ENCODE measurements at places on chromosomes 7 and 10. TPM values are rescaled to one million over a fixed set of nuclear protein-coding genes. Genes with fewer than 3 reads are reported as not detected.

- no peak overlapping the region for H3K4me3 ChIP-seq
- H3K27me3 ChIP-seq, result peaks cover 8% of the 10 kb centered on the region
- H3K36me3 ChIP-seq, result no peaks in the 10 kb centered on the region
- no peak overlapping the region for H3K27ac ChIP-seq
- no peaks in the 10 kb centered on the region for H3K4me1 ChIP-seq
- no peak for DNase-seq
Observed at GRCh38 chr7:445020-445419, 74.6 kb downstream of the PDGFA start.

The AGAP3 gene
- 43.3 TPM for total RNA-seq

The DGKI gene
- total RNA-seq, result 21.1 TPM

The C10orf67 gene
- total RNA-seq, result 0.25 TPM

The SBDS gene
- total RNA-seq, result 151 TPM

The SLC26A5 gene
- not detected for total RNA-seq

GRCh38 chr7:1060315-1061072 is 16.1 kb downstream of the GPR146 start:
- no peak overlapping the region for H3K4me3 ChIP-seq
- H3K36me3 ChIP-seq, result no peaks in the 10 kb centered on the region
- H3K27ac ChIP-seq, result no peak overlapping the region
- DNase-seq, result no peak
- no peaks in the 10 kb centered on the region for H3K4me1 ChIP-seq

The INMT gene
- total RNA-seq, result not detected

DNA sequence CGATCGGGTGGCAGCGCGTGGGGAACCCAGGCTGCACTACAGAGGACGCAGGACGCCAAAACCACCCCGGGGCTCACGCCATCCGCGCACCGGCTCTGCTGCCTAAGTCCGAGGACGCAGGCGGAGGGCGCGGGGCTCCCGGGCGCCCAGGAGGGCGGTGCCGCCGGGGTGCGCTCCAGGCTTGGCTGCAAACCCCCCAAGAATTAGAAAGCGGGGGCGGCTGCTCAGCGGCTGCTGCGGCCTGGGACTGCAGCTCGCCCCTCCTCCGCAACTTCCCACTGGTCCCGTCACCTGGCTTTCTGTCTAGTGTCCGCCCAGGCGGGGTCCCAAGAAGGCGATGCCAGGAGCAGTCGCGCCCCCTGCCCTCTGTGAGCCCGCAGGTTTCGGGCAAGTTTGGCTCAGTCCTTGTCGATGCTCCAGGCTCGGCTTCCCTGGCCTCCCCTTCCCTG is 1.7 kb upstream of the POU6F2 start:
- peaks cover 23% of the 10 kb centered on the region for H3K27me3 ChIP-seq
- no peak overlapping the region for H3K4me3 ChIP-seq

The FGFR2 gene
- not detected for total RNA-seq

DNA sequence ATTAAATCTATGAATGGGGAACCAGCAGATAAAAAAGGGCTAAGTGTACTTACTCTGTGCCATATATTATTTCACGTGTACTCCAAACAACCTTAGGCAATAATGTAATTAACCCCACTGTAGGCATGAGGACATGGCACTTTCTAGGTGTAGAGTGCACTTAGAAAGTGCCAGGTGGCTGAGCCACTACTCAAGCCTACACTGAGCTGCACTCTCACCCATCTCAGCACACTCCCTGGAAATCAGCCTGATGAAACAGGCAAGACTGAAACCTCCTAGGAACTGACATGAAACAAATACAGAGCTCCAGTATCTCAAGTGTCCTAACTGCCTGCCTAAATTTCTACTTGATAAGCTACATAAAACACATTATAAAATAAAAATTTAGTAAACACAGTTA is 147.4 kb downstream of the KMT2E start:
- H3K4me1 ChIP-seq, result no peaks in the 10 kb centered on the region
- no peak overlapping the region for H3K27ac ChIP-seq
- H3K36me3 ChIP-seq, result peaks cover 20% of the 10 kb centered on the region
- H3K4me3 ChIP-seq, result no peak overlapping the region
- no peak for DNase-seq

- no peak overlapping the region for H3K27ac ChIP-seq
- H3K27me3 ChIP-seq, result no peaks in the 10 kb centered on the region
- DNase-seq, result peak; percentile 57
- peaks cover 39% of the 10 kb centered on the region for H3K36me3 ChIP-seq
Observed at GRCh38 chr7:99392659-99393354, 15.6 kb downstream of the PDAP1 start.

DNA sequence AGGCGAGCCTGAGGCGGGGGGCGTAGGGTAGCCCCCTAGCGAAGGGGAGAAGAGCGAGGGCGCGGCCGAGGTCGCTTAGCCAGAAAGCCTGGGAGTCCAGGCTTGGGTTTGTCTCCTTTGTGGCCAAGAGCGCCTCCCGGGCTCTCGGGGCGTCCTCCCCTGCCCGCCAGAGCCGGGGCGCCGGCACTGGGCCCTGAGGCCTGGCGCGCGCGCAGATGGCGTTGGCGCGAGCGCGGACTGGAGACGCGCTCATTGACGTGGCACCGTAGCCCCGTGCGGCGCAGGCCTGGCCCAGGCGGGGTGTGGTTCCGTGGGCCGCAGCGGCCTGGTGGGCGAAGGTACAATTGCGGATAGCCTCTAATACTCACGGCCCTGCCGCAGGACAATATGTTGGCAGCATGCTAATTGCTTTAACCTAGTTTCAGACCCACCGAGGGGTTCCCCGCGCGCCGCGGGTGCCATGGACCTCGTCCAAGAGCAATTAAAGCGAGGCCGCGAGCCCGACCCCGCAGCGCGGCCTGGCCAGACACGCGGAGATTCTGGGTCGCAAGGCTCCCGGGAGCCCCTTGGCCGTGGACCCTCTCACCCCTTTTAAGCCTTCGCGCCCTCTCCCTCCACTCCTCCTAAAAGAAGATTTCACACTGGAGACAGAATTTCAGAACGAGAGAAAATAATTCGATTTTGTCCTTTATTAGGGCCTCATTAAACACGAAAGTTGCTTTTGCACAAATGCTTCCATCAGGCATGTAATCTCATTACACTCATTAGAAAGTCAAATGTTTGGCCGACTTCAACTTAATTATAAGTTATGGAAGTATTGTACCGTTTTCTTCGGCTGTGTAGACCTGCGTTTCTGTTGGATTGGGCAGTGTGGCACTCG is 3.1 kb downstream of the PTF1A start:
- H3K27me3 ChIP-seq, result peaks cover 63% of the 10 kb centered on the region
- no peak overlapping the region for H3K27ac ChIP-seq
- no peak overlapping the region for H3K4me3 ChIP-seq
- no peak for DNase-seq
- H3K4me1 ChIP-seq, result no peaks in the 10 kb centered on the region

DNA sequence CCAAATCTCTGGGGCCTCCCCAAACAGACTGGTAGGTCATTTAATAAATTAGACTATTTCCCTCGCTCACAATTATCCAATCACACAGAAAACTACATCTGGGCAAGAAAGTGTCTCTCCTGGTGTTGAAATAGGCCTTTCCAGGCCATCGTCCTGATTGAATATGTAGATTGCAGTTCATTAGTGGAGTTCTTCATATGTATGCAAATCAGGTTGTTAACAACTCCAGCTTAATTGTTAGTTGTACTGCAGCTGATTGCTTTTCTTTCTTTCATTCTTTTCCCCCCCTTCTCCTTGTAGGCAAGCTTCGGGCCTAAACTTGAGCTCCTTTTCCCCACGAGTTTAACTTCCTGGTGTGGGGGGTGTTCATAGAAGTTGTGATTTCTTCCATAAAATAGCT is 359.1 kb upstream of the GALNT17 start:
- no peak overlapping the region for H3K4me3 ChIP-seq
- H3K27ac ChIP-seq, result no peak overlapping the region
- no peak for DNase-seq
- H3K4me1 ChIP-seq, result no peaks in the 10 kb centered on the region
- no peaks in the 10 kb centered on the region for H3K27me3 ChIP-seq

DNA sequence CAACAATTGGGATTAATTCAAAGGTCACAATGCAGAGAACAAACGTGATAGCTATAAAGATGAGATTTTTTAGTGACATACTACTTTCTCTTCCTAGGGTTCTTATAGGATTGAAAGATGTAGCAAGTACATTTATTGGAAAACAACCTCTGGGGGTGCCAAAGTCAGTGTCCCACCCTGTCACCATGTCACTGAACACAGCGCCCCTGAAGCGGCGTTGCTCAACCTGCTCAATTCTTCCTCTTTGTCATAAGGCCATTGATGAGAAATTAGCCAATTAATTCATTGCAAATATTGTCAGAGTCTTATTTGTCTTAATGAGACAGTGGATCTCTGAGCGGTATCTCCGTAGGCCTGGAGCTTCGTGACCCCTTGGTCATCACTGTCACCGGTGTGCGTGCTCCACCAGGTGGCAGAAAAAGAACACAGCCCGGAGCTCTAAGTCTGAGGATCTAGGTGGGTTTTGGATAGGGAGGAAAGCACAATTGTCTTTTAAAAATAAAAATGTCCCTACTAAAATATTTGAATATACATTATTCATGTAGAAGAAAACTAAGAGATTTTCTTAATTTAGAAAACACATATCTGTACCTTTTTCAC is 362.6 kb downstream of the PAXIP1 start:
- H3K4me1 ChIP-seq, result no peaks in the 10 kb centered on the region
- no peaks in the 10 kb centered on the region for H3K36me3 ChIP-seq
- DNase-seq, result no peak
- H3K27me3 ChIP-seq, result no peaks in the 10 kb centered on the region
- H3K27ac ChIP-seq, result no peak overlapping the region

GRCh38 chr7:73749931-73750776 is 11.6 kb upstream of the ABHD11 start:
- no peaks in the 10 kb centered on the region for H3K36me3 ChIP-seq
- H3K27me3 ChIP-seq, result no peaks in the 10 kb centered on the region
- H3K4me1 ChIP-seq, result no peaks in the 10 kb centered on the region
- no peak overlapping the region for H3K4me3 ChIP-seq
- H3K27ac ChIP-seq, result no peak overlapping the region

- DNase-seq, result peak; percentile 6
- H3K27me3 ChIP-seq, result no peaks in the 10 kb centered on the region
- H3K4me3 ChIP-seq, result no peak overlapping the region
- no peak overlapping the region for H3K27ac ChIP-seq
- H3K36me3 ChIP-seq, result no peaks in the 10 kb centered on the region
Observed at GRCh38 chr7:39969431-39969830, 19.4 kb downstream of the CDK13 start.

GRCh38 chr7:24963218-24963617 is 16.8 kb downstream of the OSBPL3 start:
- peaks cover 21% of the 10 kb centered on the region for H3K4me1 ChIP-seq
- H3K27me3 ChIP-seq, result no peaks in the 10 kb centered on the region
- H3K36me3 ChIP-seq, result no peaks in the 10 kb centered on the region
- H3K4me3 ChIP-seq, result no peak overlapping the region
- no peak overlapping the region for H3K27ac ChIP-seq

DNA sequence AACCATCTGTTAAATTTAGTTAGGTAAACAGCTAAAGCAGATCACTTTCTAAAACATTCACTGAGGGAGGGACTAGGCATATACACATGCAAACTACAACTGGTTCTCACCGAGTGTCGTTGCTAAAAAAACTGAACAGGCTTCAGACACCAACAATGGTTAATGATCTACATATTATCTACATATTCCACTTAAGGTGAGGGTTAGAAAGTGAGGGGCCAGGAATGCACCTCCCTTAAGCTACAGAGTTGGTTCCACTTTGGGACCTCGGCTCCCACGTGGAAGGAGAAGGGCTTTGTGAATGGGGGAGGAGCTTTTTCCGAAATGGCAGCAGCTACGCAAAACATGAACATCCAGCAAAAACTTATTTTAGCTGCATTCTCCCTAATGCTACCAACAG is 5.8 kb downstream of the CTBP2 start:
- peaks cover 53% of the 10 kb centered on the region for H3K4me1 ChIP-seq
- H3K36me3 ChIP-seq, result no peaks in the 10 kb centered on the region
- no peak overlapping the region for H3K4me3 ChIP-seq

All from GM23248 (cell line).